ENCODE measurements at places on chromosomes 6 and 20.

GRCh38 chr20:32544893-32545840, 40.0 kb downstream of the NOL4L start:
- DNase-seq: no peak

DNA sequence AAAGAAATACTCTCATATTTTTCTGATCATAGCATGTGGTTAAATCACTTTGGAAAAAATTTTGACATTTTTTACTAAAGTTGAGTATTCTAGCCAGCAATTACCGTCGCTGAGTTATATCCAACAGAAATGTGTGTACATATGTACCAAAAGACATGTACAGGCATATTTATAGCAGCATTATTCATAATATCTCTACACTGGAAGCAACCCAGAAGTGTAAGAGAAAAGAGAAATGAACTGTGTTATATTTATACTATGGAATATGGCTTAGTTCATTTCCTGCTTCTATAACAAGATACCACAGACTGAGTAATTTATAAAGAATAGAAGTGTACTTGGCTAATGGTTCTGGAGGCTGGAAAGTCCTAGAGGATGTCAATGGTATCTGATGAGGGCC, 474.0 kb upstream of the GJE1 start:
- no peak for DNase-seq

- DNase-seq: no peak
These were observed 13.1 kb upstream of the CST7 start for GRCh38 chr20:24935766-24936525.

GRCh38 chr6:163717106-163717764, 302.7 kb downstream of the QKI start:
- no peak for DNase-seq

DNA sequence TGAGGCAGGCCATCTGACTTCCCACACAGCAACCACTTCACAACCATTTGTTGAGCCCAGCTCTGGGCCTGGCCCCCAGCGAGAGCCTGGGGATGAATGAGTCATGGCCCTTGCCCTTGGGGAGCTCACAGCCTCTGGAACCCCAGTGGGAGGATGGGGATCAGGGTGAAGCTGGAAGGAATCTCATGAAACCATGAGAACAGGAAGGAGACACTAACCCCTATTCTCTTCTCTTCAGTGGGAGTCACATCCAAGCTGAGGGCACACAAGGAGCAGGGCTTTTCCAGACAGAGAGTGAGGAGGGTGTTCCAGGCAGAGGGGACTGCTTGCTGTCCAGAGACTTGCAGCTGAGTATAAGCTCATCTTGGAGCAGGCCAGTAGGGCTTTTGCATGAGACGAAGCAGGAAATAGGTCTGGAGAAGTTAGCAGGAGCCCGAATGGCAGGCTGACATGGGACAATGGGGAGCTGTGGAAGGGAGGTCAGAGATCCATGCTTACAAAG, 7.5 kb downstream of the FOXS1 start:
- no peak for DNase-seq

DNA sequence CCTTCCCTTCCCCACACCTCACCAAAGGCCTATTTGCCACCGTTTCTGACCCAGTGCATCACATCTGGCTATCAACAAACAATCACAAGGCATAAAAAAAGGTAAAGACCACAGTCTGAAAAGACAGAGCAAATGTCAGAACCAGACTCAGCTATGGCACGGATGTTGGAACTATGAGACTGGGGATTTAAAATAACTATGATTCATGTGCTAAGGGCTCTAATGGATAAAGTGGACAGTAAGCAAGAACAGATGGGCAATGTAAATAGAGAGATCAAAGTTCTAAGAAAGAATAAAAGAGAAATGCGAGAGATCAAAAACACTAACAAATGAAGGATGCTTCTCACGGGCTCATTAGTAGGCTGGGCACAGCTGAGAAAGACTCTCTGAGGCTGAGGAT, 99.5 kb downstream of the LAMP5 start:
- DNase-seq: no peak

DNA sequence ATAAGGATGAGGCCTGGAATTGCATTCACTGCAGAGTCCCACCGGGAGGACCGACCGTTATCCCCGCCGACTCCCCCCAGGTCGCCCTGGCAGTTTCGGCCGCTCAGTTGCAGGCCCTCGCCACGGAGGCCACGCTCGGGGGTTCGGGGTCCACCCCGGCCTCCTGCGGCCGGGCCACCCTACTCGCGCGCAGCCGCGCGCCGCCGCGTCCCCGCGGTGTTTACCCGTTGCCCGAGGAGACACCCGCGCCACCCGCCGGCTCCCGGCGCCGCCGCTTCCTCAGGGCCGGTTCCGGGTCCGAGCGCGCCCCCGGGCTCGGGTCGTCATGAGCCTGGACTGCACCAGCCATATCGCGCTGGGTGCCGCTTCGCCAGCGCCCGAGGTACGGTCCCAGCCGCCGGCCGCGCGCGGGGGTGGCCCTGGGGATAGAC, at the start of gene CCDC170:
CCDC170 (plus strand) TSS at position 214 of the 431 bp plus-strand sequence; CDS start at position 326, 112 bp downstream.
- no peak for DNase-seq

GRCh38 chr6:47571488-47571887, 93.9 kb downstream of the CD2AP start:
- no peak for DNase-seq

DNA sequence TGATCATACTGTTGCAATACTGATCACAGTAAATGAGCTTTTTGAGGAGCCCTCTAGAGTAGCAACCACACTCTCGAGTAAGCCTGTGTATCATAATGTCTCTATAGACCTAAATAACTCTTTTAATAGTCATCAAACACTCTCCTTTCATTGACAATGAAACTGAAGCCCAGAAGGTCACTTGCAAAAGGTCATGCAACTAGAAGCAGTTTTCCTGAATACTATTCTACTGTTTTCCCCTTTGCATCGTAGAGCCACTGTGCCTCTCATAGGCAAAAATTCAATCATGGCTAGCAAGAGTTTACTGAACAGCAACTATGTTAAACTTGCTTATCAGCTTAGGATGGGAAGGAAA, 105.3 kb downstream of the HIVEP2 start:
- no peak for DNase-seq

- DNase-seq: no peak
These were observed 198.7 kb upstream of the STXBP5 start for GRCh38 chr6:147005499-147005898.

- DNase-seq: no peak
These were observed 130.3 kb downstream of the GRM4 start for GRCh38 chr6:34015586-34015985.

DNA sequence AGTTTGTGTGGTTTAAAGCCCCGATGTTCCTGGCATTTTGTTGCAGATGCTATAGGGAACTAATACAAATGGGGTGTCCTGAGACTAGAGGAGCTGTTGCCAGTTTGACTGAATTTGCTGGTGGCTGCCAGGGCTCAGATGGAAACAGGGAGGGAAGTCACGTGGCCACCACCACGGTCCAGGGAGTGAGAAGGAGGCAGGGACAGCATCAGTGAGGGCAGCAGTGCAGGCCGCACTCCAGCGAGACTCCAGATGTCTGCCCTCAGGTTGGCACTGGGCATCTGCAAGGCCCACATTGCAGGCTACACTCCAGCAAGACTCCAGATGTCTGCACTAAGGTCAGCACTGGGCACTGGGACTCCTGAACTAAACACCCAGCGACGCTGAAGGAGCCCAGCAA, 86.2 kb downstream of the RAMACL start:
- DNase-seq: no peak

DNA sequence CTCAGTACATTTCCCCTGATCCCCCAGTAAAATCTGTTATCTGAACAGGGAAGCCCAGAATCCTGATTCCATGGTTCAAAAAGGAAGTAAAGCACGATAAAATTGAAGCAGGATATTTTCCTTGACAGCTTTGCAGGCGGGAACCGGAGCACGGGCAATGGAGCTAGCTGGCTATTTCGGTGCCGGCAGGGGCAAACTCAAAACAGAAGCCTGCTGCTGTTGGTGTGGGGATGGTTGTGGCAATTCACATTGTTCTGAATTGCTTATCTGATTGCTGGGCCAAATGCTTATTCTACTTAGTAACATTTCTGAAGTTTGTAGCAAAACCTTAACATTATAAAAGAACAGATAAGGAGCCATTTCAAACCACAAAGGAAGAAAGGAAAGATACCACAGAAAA, 172.4 kb downstream of the MMS22L start:
- no peak for DNase-seq

DNA sequence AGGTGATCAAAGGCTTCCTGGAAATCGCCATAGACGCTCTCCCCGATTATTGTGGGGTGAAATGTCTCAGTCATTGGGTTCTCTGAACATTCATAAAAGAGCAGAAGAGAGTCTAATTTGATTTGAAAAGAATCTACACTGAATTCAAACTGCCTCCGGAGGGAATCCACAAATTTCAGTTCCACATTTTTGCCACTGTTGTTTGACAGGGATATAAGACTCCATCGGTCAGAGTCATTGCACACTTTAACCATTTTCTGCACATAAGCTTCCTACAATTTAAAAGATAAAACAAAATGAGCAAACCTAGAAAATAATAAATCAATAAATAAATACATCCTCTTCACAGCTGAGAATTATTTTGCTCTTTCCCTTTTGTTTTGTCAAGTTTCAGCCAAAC, 2.3 kb downstream of the TENT5A start:
- DNase-seq: no peak

- DNase-seq: no peak
These were observed 989 bp downstream of the SERINC3 start for GRCh38 chr20:44520881-44521280.

- peak; percentile 51 for DNase-seq
These were observed 143.8 kb downstream of the LPA start for GRCh38 chr6:160520043-160520904.

GRCh38 chr20:8782804-8783203, 286.1 kb upstream of the PLCB4 start:
- no peak for DNase-seq
